ENCODE measurements at places on chromosomes 1 and 21.

GRCh38 chr1:227907439-227908015, 40.2 kb downstream of the WNT9A start:
- no peak for DNase-seq

DNA sequence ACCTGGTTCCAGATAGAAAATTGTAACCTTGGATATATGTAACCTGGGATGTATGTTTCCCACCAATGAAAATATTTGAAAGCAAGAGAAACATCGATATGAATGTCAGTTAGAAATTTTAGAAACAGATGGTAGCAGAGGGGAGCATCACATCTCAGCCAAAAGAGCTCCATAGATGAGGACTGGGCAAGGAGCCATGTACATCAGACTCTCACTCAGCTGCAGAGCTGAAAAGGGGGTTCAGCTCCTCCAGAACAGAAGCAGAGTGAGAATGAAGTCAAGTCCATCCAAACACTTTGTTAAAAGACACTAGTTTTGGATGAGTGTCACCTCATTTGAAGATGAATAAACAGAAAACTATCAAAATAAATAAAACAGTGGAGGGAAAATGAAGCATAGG, 202.4 kb downstream of the HMCN1 start:
- DNase-seq: no peak

DNA sequence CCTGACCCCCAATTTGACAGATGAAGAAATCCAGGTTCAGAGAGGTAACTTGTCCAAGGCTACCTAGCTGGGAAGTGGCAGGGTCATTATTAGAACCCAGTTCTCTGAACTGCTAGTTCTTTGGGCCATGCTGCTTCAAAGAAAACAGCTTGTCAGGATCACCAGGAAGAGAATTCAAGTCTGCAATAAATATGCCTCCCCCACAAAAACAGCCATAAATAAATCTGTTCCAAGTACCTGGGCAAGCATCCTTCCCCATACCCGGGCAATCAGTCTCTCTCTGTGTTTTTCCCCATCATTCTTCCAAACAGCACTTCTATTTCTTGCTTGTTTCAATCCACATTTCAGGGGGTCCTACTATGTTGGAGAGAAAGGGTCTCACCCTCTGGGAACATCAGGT, 34.1 kb downstream of the SLC9A1 start:
- DNase-seq: no peak

GRCh38 chr1:36938819-36939218, 95.5 kb downstream of the GRIK3 start:
- no peak for DNase-seq

GRCh38 chr1:224266915-224267856, 62.8 kb downstream of the NVL start:
- DNase-seq: no peak

DNA sequence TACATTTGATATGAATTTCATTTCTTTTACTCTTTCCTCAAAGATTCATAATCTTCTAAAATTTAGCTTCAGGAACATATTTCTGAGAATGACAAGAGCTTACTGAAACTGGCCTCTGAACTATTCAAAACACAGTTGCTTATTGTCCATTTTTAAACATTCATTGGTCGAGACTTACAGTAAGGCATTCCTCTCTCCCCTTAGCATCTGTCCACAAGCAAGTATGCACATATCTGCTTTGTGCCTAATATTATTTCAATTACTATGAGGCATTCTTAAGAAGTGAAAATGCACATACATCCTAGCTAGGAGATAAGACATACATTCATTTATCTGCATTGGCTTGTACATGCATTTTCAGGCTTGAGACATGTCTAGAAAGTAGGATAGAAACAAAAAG, 488.7 kb downstream of the PTBP2 start:
- DNase-seq: no peak

DNA sequence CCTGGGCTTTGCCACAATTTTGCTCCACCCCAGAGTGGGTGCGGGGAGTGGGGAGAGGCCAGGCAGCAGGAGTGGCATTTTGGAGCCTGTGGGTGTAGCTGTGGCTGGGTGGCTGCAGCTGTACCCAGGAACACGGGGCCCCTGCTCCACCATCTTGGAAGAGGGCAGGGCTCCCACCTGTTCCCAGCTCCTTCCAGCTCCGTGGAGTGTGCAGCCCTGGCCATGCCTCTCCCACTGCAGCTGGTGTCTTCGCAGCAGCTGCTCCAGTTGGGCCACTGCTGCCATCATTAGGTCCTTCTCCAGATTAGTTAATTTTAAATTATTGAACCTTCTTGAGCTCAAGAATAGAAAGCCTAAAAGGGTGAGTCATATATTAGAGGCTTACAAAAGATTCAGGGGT, 17.6 kb downstream of the FAM20B start:
- no peak for DNase-seq

- DNase-seq: peak; percentile 20
These were observed 13.4 kb downstream of the KIF21B start for GRCh38 chr1:201009962-201010645.

GRCh38 chr1:14897080-14897449, 256.5 kb upstream of the TMEM51 start:
- DNase-seq: peak; percentile 21

- DNase-seq: peak; percentile 23
These were observed 33.7 kb upstream of the AK4 start for GRCh38 chr1:65114322-65114721.

DNA sequence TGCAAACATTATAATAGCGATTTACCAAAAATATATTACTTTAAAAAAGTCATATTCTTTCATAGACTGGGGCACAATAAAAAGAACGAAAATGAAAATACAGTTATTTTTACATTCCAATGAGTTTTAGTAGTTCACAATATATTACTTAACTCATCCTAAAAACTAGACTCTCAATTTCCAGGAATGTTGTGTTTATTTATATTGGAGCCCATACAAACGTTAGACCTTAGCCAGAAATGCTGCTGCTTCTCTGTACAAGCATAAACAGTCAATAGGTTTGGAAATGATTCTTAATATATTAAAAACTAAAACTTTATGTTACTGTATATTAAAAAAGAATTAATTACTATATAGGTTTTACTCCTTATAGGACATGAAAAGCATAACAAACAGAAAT, 302.3 kb downstream of the BRINP3 start:
- DNase-seq: peak; percentile 31

- DNase-seq: no peak
These were observed 1.4 kb downstream of the ATF3 start for GRCh38 chr1:212609701-212610574.

GRCh38 chr1:27517301-27517700, 27.3 kb upstream of the WASF2 start:
- no peak for DNase-seq

- no peak for DNase-seq
These were observed 2.4 kb downstream of the PEAR1 start for GRCh38 chr1:156895927-156896326.

- no peak for DNase-seq
These were observed 18.9 kb upstream of the FAM131C start for GRCh38 chr1:16092097-16092922.

GRCh38 chr1:17927952-17928351, 172.8 kb downstream of the ACTL8 start:
- no peak for DNase-seq

DNA sequence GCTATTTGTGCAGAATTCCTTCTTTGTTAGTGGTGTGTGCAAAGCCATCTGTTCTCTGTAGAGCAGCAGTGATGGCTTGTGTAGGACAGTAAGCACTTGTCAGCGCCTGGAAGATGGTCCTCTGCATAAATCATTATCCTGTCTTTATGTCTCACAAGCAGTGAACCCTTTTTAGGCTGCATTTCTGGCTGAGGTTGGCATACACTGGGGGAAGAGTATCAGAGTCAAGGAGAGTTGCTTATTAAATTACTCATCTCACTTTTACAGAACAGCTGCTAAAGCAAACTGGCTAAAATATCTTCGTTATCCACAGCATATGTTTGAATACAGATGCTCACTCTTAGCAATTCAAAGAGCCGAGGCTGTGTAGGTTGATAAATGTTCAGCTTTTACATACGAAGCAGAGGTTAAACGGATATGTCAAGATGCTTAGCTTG, 54.6 kb upstream of the NCAM2 start:
- peak; percentile 1 for DNase-seq

DNA sequence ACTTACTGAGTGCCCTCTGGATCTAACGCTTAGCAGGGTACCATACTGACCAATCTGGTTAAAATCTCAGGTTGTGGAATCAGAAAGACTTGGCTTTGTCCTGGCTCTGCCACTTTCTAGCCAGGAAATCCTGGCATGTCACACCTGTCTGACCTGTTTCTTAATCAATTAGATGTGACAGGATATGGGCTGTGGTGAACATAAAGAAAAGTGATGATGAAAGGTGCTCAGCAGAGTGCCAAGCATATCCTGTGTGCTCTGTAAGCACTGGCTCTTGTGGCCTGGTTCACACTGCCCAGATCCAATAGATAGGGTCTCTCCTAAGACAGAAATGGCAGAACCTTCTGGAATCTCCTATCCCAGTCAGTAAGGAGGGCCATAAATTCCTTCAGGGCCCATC, 53.9 kb downstream of the PHC2 start:
- no peak for DNase-seq

- peak; percentile 53 for DNase-seq
These were observed 9.3 kb downstream of the MAP3K6 start for GRCh38 chr1:27357281-27358037.

DNA sequence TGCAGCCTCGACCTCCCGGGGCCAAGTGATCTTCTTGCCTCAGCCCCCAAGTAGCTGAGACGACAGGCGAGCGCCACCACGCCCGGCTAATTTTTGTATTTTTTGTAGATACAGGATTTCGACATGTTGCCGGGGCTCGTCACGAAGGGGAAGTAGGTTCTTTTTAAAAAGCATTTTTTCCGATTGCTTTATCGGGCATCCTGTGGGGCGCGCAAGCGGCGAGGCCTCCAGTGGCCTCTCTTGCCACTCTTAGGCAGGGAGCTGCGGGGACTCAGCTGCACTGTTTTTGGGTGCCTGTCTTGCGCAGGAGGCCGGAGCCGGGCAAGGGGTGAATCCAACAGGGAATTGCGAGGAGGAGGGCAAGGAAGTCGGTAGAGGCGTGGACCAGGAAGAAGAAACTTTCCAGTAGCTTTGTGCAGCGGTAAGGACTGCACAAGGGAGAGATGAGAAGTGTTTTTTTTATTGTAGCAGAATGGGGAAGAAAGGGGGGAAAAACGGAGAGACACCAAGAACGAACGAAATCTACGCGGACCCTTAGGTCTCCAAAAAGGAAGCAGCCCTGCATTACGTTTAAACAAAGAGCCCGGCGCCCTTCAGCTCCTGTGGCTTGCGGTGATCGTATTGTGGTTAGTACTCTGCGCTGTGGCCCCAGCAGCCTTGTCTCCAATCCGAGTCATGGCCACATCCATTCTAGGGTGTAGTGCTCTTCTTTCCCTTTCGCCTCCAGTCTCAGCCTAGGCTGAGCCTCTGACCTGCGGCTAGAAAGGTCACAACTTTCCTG, 164.8 kb downstream of the PPIAL4G start:
- DNase-seq: no peak

GRCh38 chr1:27671964-27672749, at the start of gene IFI6:
TSS of gene IFI6 (minus strand) at chr1:27672192. CDS start at chr1:27669314, 2,878 bp downstream.
- peak; percentile 95 for DNase-seq

- no peak for DNase-seq
These were observed 149.3 kb downstream of the AK5 start for GRCh38 chr1:77430966-77431690.

DNA sequence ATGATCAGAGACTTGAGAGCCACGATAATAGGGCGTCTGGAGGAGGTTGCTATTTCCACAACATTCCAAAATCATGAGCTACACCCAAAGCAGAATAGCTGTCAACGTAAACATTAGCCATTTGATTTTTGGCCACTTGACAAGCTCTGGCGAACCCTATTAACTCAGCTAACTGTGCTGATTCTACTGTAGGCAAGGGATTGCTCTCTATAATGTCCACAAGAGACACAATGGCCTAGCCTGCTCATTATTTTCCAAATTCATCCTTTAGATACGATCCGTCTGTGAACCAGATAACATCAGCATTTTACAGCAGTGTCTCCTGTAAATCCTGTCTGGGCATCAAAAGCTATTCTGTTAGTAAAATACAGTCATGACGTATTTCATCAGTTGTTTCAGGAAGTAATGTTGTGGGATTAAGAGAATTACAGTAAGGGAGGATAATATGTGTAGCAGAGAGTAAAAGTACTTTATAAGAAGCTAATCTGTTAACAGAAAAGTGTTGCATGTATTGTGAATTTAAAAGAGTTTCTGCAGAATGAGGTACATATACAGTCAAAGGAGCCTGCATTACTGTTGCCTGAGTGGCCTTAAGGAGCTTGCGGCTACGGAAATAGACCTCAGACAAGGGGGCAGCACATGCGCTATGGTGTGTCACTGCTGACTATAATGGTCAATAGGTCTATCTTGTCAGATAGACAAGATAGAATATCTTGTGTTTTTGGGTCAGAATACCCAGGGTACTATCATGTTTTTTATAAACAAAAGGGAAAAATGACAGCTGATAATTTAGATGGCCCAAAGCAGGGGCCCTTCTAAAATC, 44.9 kb upstream of the TINAGL1 start:
- peak; percentile 81 for DNase-seq

- DNase-seq: peak; percentile 65
These were observed 124.7 kb downstream of the SYT2 start for GRCh38 chr1:202585590-202585933.

- peak; percentile 35 for DNase-seq
These were observed 16.9 kb upstream of the THRAP3 start for GRCh38 chr1:36207339-36207738.

Data from fibroblast of skin of right biceps (primary cell).